ENCODE measurements at places on chromosomes 5 and 9. TPM values are rescaled to one million over a fixed set of nuclear protein-coding genes. Genes with fewer than 3 reads are reported as not detected.

FXN gene
- 20.9 TPM for polyA plus RNA-seq

GRCh38 chr5:97136475-97136874, 5.9 kb downstream of the LIX1 start:
- no peak for DNase-seq

GRCh38 chr5:152844713-152845112, 439.6 kb upstream of the NMUR2 start:
- no peak for DNase-seq

GRCh38 chr5:96279801-96280542, 153.1 kb downstream of the PCSK1 start:
- DNase-seq: no peak

- no peak for DNase-seq
Observed at GRCh38 chr9:70641631-70642030, 227.2 kb upstream of the KLF9 start.

BRD3 gene
- 46.5 TPM for polyA plus RNA-seq

DNA sequence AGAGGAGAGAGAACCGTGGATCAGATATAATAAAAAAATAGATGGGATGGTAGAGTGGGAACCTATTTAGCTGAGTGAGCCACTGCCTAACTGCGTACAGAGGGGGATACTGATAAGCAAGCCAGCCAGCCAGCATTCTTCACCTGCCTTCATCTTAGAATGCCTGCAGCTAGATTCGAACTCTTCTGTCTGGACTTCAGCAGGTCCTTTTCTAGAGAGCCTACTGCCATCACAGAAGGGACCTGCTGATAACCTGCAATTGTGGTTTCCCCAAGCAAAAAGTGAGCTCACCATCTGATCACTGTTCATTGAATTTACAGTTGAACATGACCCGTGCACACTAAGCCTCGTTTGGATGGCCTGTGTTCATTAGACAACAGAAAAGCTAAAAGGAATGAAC, 109.4 kb downstream of the CDC42SE2 start:
- DNase-seq: no peak

DNA sequence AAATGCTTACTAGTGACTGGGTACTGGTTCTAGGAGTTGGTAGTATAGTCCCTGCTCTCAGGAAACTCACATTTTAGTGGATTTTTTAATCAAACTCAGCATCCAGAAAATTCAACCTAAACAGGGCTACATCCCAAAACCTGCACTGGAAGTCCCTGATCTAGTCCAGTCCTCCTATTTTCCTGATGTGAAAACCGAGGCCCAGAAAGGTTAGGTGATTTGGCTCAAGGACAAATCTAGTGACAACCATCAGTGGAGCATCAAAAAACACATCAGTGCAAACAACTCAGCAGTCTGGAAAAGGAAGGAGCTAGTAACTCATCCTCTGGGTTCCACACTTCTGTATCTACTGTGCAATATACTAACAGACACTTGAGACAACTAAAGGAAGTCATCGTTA, 38.2 kb downstream of the SERINC5 start:
- no peak for DNase-seq

DNA sequence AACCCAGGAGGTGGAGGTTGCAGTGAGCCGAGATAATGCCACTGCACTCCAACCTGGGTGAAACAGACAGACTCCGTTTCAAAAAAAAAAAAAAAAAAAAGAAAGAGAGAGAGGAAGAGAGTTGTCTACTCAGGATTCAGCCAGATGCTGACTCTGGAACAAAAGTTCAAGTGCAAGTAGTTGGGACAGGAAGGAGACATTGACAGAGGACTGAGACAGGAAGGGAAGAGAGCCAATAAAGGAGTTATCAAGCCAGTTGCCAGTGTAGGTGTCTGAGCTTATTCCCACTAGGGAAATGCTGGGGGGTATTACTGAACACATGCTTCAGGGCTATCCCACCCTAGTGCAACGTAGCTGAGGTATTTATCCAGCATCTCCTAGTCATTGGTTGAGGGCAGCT, 147.7 kb upstream of the SLC1A3 start:
- DNase-seq: no peak

- DNase-seq: peak; percentile 54
Observed at GRCh38 chr9:94746541-94747370, 20.3 kb downstream of the AOPEP start.

ANKRD18A gene
- 3.9 TPM for polyA plus RNA-seq

GRCh38 chr5:147568710-147569406, 59.0 kb upstream of the DPYSL3 start:
- DNase-seq: no peak

PCA3 gene
- 1.3 TPM for polyA plus RNA-seq

DNA sequence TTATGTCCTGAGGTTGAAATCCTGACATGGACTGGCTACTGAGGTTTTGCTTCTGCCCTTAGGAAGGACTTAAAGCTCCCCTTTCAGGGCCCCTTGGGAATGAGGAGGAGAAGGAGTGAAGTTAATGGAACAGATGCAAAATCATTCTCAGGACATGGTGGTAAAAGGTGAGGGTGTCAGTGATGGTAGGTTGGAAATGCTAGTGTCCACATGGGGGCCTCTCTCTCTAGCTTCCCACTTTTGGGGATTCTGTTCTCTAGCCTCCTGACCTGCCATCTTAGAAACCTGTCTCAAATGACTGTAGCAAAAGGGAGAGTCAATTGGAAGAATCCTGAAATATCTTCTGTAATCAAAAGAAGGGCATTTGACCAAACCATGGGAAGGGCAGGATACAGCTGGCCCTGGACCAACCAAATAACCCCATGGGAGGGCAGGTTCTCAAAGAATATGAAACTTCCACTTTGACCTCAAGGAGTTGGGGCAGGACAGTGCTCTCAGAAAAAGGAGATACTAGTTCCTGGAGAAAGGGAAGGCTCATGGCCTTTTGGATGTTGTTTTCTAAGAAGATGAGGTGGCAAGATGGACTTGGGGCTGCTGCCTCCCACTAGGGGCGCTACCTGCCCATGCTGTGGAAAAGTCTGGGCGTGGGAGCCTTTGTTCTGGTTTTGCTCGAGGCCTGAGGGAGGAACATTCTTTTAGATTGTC, 21.2 kb upstream of the MLANA start:
- no peak for DNase-seq

NIM1K gene
- 0.53 TPM for polyA plus RNA-seq

GRCh38 chr5:111248571-111248970, 24.4 kb downstream of the CAMK4 start:
- DNase-seq: no peak

DNA sequence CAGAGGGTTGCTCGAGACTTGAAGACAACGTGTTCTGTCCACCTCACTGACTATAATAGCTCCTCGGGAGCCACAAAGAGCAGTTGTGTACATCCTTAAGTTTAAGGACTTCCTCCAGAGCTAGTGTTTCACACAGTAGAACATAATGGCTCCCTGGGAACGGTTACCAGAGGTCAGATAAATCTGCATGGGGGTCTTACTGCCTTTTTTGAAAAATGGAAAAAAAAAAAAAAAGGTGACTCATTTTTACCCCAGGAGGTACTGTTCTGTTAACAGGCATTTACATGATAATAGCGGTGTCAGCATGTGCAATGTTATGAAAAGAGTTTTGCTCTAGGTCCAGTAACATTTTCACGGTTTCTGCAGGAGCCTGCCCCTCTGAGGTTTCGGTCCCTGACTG, 498.9 kb upstream of the WWC1 start:
- DNase-seq: no peak

GRCh38 chr5:90367879-90368278, 41.7 kb downstream of the CETN3 start:
- no peak for DNase-seq

DNA sequence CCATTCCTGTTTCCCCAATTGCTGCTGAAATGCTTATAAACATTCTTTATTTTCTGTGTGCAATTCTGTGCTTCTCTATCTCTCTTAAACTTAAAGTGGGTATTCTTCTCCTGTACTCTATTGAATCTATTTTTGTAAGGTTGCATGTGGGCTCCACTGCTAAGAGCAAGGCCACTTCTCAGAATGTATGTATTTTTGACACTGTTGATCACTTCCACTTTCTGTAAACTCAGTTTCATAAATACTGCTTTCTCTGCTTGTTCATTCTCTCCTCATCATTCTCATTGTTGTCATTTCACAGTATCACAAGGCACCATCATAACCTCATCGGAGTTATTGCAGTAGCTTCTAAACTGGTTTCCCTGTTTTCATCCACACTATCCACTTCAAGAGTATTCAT, 483.0 kb upstream of the CDH18 start:
- DNase-seq: no peak

DNA sequence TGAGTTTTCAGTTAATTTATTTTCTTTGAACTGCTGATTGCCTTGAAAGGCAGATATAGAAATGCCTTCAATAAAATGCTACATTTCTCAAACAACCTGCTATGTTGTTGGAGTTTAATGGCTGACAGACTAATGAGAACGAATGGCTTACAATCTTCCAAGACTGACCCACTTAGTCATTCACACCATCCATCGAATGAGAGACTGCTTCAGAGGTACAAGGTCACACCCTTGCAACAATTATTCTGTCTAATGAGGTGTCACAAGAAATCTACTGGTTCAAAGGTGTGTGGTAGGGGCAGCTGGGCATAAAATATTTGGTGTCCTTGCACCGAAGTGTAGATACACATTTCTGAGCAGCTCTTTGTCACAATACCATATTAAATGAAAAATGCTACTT, 18.3 kb downstream of the PTPRD start:
- no peak for DNase-seq
